Endodermal cell (in vitro differentiated cells): ENCODE measurements at places on chromosomes 13 and 19. TPM values are rescaled to one million over a fixed set of nuclear protein-coding genes. Genes with fewer than 3 reads are reported as not detected.

Gene ASF1B
- 31.6 and 37.8 TPM in 2 replicates for total RNA-seq

- peak; percentile 77 for DNase-seq
Observed at GRCh38 chr19:28880735-28881401, 332.1 kb downstream of the UQCRFS1 start.

DNA sequence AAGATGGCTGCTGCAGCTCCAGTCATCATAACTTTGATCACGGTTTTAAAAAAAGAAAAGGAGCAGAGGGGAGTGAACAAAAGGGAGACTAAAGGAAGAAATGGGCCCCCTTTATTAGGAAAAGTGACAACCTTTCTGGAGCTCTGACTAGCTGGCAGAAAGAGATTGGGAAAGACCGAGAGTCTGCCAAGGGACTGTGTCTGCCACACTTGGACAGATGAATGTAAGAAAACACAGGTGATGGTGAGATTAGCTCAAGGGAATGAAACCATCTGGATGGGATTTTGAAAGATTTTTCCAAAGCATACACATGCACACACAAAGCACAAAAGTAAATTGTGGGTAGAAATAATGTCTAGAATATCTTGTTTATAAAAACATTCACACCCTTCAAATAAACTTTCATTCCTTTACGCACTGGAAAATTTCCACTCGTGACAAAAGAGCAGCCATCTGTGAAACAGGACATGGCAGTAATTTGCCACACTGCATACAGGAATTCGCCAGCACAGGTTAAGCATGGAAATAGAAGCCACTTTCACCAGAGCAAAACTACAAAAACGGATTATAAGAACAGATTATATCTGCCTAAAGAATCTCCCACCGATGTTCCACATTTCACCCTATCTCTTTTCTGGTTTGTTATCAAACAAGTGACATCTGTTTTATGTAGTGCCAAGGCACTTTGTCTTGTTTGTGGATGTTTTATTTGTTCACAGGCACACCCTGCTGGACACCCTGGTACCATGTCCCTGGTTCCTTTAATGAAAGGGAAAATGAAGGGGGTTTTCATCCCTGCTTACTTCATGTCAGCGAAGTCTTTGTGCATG lies 819.5 kb downstream of the DIAPH3 start:
- DNase-seq, result no peak

GRCh38 chr13:98568918-98569317 lies 8.0 kb downstream of the STK24 start:
- DNase-seq, result no peak

DNA sequence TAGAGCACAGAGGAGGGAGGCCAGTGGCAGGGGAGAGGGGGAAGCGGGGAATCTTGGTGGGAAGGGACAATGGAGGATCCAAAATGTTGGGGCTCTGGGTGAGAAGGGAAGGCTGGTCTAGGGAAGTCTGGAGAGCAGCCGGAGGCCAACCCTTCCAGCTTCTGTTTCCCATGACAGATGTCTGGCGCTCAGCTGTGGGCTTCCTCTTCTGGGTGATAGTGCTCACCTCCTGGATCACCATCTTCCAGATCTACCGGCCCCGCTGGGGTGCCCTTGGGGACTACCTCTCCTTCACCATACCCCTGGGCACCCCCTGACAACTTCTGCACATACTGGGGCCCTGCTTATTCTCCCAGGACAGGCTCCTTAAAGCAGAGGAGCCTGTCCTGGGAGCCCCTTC lies 1.1 kb downstream of the PSENEN start:
- no peak for DNase-seq

- DNase-seq, result no peak
Observed at GRCh38 chr19:35328851-35329285, at the start of gene CD22. Gene CD22, plus strand, starts transcription at chr19:35329187. Its CDS starts 2,854 bp downstream, at chr19:35332041.

Gene BRCA2
- total RNA-seq, result 22.8 and 27.8 TPM in 2 replicates

Gene CCL25
- total RNA-seq, result not detected in 3 replicates

GRCh38 chr19:34365463-34366401 lies 736 bp downstream of the GPI start:
- peak; percentile 72 for DNase-seq

Gene FCER2
- not detected in 3 replicates for total RNA-seq

- DNase-seq, result no peak
Observed at GRCh38 chr19:5026706-5027273, 57.9 kb downstream of the KDM4B start.

GRCh38 chr19:2358548-2359173 lies 1.4 kb upstream of the TMPRSS9 start:
- DNase-seq, result no peak

Gene KLC3
- total RNA-seq, result 3.6 to 12.8 TPM (median 4.4 TPM) in 3 replicates

Gene HS6ST3
- 0.89 to 1.1 TPM (median 1.1 TPM) in 3 replicates for total RNA-seq

DNA sequence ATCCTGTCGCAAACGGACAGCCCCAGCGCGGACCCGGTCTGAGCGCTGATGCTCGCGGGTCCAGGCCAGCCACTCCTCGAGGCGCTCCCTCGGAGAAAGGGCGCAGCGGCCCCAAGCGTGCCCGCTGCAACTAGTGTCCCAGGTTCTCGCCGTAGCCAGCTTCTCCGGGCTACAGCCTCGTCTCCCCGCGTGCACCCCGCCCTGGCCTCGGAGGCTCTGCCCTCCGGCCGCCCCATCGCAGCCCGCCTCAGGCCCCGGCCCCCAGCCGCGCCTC lies 487 bp downstream of the FLT1 start:
- DNase-seq, result no peak

Gene FFAR2
- not detected in 3 replicates for total RNA-seq

DNA sequence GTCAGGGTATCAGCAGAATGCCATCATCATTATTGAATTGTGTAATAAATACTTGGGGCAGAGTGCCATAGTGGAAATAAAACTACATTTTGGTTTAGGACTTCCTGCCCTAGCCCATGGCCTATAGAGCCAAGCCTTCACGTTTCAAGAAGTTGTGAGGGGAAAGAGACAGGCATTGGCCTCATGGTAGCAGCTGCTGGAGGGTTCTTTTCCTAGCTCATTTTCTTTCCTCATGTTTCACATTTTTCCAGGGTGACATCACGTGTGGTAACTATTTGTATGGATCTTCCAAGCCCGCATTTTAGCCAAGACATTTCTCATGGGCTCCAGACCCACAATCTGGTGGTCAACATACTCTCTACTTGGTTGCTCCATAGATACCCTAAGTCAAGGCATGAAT lies 80.4 kb downstream of the LRCH1 start:
- DNase-seq, result no peak

DNA sequence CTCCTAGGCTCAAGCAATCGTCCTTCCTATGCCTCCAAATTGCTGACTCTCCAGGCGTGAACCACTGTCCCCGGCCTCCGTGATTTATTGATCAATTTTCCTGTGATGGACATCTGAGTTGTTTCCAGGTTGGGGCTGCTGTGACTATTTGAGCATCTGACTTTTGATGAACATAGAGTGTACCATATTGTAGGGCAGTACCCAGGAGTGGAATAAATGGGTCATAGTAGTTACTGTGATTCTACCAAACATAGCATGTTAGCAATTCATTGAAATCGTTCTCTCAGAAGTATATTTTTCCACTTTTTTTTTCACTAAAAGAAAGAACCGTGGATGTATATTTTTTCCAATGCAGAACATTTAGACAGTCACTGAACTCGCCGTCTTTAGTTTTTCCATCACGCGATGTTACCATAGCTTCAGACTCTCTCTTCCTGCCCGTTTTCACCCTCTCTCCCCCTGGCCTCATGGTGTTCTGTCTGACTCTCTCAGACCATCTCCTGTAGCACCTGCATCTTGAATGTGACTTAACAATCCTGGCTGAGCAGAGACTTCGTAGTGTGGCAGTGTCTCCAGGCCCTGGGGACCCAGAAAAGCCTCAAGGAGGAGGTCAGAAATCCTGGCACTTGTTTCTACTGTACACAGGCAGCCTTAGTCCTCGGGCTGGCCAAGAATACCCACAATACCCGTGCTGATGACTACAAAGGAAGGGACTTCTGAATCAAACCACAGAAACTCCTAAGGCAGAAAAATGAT lies 3.2 kb upstream of the RASGRP4 start:
- DNase-seq, result no peak

DNA sequence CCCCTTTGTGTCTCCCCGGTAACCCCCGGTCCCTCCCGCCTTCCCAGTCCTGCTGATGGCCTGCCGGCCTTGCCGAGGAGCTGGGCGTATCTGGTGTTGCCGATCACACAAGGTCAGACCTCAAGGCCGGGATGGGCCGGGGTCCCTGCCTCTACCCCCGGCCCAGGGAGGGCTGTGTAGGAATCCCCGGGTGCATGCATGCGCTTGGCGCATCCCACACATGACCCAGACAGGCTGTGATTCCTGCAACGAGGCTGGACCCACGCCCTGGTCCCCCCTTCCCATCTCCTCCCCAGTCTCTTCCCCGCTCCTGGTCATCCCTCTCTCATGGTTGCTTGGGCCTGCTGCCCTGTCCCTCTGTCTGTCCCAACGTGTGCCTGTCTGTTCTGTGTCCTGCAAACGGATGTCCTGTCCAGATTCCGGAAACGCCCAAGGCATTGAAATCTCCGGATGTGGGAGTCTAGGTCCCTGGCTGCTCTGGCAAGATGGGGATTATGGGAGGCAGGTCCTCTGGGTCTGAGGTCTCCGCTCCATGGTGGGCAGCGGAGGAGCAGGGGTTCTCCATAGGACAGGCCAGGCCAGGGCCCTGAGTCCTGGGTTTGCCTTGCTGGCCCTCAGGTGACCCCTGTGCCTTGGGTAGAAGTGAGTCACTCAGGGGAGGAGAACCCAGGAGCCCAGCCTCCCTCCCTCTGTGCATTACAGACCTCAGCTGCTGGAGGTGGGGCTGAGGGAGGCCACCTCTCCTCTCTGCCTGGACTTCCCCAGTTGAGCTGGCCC lies 1.6 kb downstream of the PKN1 start:
- no peak for DNase-seq

- no peak for DNase-seq
Observed at GRCh38 chr19:55646889-55647731, 902 bp upstream of the CCDC106 start.

DNA sequence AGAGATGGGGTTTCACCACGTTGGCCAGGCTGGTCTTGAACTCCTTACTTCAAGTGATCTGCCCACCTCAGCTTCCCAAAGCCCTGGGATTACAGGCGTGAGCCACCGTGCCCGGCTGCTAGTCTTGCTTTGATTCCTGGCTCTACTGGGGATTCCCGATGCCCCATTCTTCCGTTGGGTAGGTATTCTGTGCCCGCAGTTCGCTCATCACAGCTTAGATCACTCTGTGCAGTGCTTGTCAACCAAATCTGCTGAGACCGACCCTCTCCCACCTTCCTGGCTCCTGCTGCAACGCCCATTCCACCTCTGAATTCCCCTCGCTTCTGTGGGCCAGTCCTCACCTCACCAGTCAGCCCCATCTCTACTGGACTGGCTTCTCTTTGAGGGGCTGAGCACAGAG lies 4.6 kb upstream of the ZNF414 start:
- DNase-seq, result no peak

Gene ZNF418
- total RNA-seq, result 21.5 and 23.8 TPM in 2 replicates

DNA sequence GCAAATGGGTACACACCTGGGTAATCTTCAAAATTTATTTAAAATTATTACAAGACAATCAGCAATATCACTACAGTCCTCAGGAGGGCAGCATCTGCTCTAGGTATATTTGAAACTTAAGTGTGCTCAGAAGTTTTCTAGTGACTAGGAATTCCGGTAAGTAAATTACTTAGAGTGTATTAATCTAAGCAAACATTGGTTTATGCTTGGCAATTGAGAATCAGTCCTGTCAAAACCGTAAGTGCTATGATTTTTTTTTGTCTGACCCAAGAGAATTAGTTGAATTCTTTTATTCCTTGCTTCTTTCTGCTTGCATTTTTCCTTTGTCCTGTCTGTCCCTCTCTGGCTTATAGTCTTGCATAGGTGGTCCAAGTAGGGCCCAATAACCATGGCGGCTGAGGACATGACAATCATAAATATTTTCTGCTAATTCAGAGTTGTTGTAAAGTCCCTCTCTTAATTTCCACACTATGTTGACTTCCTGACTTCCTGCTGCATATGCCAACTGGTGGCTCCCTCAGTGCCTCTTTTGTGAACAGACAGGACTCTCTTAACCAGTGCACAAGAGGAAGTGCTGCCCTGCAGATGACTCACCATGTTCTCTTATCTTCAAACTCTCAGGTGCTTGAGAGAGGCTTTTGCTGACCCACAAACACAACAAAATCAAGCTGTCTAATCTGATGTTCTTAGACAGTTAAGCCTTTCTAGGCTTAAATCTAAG lies 82.2 kb downstream of the SLAIN1 start:
- peak; percentile 60 for DNase-seq

- no peak for DNase-seq
Observed at GRCh38 chr19:31903979-31904378, 441.4 kb upstream of the ZNF507 start.

DNA sequence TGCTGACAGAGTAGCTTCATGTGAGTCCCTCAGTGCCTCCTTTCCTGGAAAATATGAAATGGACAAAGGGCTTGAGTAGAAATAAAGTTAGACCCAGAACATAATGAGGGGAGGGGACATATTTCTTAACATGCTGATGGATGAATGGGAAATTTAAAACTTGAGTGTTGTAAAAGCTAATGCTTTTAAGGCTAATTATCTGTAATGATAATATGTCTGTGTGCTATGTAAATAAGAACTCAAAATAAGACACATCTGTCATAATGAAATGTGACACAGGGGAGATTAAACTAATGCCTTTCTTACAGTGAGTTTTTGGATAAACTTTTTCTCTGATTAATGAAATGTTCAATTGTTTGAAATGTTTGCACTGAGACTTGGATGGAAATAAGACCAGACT lies 65.8 kb upstream of the RFXAP start:
- DNase-seq, result no peak

GRCh38 chr19:29687244-29687896 lies 22.1 kb downstream of the PLEKHF1 start:
- no peak for DNase-seq

GRCh38 chr19:50563597-50563996 lies 4.6 kb downstream of the LRRC4B start:
- no peak for DNase-seq

- no peak for DNase-seq
Observed at GRCh38 chr19:31863122-31863521, 482.3 kb upstream of the ZNF507 start.

- no peak for DNase-seq
Observed at GRCh38 chr13:27972478-27972820, 3.3 kb upstream of the CDX2 start.

DNA sequence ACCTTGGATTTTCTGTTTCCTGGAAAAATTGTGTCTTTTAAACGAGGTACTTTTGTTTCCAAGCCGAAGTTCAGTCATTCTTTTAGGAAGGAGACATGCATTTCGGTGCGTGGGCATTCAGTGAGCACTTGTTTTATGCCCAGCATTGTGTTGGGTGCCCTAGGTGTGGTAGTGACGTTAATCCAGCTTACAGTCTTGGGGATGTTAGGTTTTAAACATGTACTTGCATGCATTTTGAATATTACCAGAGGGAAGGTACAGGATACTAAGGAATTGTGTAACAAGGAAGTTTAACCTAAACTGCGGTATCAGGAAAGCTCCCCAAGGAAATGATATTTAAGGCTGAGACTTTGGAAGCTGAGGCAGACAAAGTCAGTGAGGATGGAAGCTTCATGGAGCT lies 66.3 kb downstream of the ARHGAP35 start:
- no peak for DNase-seq

DNA sequence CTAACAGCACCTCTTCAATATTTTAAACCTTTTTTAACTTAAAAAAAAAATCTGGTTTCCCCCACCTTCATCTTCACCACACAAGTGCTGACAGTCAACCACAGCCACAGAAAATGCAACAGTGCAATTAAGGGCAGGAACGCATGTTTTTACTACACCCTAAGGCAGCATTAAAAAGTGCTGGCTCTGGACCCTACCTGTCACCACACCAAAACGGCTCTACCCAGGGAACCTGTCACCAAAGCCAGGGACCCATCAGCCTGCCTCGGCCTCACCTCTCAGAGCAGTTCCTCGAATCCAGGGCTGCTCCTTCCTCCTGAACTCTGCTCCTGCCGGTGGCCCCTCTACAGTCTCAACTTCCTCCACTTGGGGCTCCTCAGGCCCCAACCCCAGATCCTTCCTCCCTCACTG lies 22.5 kb upstream of the SLC35E1 start:
- DNase-seq, result no peak

Gene IGFL1
- total RNA-seq, result not detected in 3 replicates
